SIG-M5 (cell line): ENCODE measurements at places on chromosomes 7 and 10.

DNA sequence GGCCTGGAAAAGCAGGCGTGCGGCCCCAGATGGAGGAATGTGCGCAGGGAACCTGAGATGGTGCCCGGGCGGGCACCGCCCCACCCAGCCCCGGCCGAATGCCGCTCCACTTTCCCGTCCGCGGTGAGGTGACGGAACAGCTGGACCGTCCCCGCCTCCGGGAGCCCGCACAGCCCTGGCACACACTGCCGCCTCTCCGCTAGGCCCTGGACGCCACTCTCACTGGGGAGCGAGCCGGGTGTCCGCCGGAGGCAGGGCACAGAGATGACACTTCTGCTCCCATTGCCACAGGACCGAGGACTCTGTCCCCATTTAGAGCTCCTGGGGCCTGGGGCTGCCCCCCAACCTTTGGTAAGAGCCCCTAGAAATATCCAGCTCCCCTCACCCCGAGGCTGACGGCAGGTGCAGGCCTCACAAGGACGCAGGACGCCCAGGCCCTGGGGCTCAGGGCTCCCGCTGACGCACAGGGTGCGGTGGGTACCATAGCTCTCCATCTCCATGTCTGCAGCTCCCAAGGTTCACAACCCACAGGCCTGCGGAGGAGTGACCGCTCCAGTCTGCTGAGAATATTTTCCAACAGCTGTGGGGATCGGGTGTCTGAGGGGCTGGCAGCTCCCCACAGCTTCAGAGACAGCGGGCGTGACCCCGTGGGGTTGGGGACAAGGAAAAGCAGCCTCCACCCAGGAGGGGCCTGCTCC, 52.2 kb upstream of the PDGFA start:
- DNase-seq: no peak

DNA sequence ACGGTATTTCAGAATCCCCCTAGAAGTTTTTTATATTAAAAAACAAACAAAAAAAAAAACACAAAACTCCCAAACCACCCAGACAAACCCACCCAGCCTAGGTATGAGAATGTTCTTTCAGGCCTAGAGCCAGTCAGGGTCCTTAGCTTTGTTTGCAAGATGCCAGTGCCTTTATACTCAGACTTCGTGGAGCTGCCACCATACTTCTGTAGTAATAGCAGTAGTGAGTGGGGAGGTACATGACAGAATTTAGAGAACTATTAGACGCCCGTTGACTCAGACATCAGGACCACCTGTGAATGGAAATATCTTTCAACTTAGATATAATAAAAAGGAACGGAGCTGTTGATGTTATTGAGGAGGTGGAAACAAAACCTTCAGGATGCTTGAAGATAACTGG, 138.2 kb upstream of the MKLN1 start:
- no peak for DNase-seq

DNA sequence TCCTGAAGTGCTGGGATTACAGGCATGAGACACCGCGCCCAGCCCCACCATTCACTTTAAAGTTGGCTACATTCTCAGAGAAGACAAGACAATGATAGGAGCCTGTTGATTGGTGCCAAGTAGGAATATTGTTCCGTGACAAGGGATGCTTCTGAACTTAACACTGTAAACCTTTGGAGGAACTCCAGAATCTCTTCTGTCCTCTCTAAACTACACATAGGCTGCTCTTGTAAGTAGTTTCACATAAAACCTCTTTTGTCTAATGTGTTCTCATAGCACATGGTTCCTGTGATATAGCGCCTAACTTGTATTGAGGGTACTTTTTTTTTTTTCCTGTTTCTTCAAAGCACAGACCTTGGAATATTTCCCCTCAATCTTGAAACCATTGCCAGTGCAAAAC, 3.6 kb upstream of the COPG2 start:
- no peak for DNase-seq

DNA sequence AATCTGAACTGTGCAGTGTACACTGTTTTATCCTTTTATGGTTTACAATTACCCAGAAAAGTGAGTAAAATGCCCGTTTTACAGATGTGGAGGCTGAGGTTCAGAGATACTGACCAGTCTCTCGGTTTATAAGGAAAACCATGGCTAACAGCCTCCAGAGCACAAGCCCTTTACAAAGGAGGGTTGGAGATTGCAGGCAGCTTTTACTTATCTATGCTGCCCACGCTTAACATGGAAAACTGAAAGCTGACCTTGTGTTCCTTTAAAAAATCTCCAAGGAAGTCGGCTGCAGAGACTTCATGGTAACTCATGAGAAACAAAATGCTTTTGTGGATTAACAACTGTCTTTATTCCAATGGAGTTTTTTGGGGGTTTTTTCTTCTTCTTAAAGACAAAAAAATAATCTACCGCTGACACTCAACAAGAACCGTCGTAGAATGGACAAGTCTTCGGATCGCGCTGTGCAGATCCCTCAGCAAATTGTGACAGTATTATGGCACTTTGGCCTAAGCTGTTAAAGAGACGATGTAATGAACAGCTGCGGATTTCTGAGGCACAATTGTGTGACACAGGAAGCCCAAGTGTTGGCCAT, 654 bp upstream of the SLF2 start:
- no peak for DNase-seq

DNA sequence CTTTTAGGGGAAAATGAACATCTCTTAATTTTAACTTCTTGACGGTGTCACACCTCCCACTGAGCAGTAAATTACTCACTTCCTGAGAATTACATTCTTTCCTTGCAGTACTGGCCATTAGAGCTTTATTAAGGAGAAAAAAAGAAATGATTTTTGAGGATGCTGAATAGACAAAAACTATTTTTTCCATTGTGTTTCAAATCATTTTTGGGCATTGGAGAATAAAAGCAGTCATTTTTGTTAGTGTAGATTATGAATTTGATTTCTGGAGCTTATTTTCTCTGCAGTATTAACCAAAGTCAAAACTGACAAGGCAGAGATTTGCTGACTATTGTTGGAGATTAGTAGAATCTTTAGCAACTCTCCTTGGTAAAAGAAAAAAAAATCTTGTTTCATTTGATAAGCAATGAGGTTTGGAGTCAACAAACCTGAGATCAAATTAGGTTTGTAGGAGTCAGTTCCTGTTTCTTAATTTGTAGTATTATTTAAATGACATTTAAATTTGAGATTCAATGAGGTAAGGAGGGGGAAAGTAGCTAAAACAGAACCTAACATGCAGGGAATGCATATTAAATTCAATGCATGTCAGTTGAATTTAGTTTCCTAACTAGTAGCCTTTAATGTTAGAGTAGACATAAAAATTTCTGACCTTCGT, 70.6 kb downstream of the AP3M1 start:
- DNase-seq: no peak

DNA sequence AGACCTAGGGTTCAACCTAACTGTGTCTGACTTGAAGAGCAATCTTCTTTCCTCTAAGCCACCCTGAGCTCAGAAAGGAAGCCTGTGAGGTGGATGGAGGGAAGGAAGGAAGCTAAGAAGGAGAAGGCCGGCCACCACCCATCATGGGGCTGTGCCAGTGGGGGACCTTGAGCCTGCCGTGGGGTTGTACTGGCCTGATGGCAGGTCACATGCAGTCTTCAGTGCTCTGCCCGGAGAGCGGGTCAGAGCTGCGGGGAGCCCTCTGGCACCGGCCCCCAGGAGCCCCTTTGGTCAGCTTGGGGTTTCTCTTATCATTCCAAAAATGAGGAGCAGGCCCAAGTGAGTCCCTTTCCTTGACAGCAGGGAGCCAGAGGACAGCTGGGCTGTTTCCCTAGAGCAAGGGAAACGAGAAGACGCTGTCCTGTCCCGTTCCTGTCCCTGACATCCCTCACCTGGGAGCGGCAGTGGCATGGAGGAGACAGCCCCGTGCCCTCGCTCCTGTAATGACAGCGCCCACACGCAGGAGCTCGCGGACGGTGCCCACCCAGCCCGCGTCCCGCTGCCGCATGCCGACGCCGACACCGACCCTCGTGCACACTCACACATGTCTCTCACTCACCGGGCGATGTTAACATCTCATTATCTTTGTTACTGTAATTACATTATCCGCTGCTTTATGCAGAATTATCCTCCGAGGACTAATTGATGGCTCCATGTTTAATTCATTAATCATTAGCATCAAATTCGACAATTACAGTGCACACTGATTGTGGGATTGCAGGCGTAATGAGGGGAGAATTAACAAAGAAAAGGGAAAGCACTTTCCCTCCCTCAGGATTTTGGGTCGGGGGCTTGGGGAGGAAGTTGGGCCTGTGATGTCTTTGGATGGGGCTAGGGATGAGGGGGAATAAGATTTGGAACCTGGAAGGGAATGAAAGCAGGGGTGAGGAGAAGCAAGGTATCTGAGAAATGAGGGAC, 31.3 kb downstream of the GBX1 start:
- DNase-seq: no peak

- DNase-seq: no peak
Measured at GRCh38 chr7:51128545-51129435, 187.8 kb downstream of the COBL start.

GRCh38 chr10:83917537-83918506, 221.5 kb upstream of the GHITM start:
- no peak for DNase-seq

DNA sequence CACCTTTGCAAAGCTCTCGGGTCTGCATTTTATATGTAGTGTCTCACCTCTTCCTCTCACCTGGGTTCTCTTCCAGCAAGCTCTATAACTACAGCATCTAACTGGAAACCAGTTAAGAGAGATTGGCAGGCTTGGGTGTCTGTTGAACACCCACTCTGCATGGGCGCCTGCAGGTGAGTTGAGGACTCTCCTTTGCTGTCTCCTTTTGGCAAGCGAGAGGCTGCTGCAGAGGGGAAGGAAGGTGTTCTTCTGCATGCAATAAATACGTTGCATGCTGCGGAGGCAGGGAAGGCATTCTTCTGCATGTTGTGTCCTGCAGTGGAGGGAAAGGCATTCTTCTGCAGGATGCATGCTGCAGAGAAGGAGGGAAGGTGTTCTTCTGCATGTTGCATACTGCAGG, 81.4 kb upstream of the ADAM12 start:
- DNase-seq: no peak

DNA sequence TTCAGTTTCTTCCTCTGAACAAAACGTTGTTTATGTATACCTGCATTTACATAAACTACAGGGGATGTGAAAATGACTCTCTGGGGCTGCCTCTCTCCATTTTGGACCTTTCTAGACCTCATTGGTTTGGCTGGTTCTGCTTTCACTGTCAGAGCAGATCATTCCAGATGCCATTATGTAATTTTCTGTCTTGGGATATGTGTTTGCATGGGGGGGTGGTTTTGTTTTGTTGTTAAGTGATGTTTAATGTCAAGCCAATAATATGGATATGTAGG, 172.4 kb downstream of the LRRC4 start:
- DNase-seq: no peak

DNA sequence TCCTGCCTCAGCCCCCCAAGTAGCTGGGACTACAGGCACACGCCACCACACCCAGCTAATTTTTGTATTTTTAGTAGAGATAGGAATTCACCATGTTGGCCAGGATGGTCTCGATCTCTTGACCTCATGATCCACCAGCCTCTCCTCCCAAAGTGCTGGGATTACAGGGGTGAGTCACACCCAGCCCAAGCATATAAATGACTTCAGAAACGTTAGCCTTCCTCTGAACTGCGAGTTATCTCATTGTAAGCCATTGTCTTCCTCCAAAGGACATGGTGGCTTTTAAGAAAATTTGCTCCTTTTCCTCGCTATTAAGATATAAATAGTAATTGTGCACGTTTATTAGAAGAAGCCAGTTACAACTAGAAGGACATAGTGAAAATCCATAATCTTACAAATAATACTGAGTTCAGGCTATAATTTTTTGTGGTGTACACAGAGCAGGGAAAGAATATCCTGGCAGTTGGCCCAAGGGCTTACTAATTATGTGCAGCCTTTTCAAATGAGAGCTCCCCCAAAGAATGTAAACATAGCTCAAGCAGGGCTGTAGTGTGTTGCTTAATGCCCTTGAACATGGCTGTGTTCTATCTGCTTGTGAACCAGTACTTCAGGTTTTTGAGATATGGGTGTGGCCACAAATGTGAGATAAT, 495.8 kb downstream of the PARD3 start:
- DNase-seq: no peak

DNA sequence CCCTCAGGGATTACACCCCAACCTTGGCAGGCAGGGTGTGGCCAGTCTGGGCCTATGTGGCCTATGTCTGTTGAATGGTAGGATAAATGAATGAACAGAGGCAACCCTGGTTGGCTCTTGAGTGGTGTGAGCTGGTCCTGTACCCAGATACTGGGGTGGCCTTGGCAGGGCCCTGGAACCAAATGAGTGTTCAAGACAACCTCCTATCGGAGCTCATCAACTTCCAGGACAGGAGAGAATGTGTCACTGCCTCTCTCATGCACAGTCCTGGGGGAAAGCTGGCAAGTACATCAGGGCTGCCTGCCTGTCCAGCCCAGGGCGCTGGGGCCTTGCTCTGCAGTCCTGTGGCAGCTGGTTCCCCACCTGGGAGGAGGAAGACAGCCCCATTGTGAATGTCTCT, 271.6 kb downstream of the CALN1 start:
- no peak for DNase-seq

GRCh38 chr7:107234436-107234835, 65.6 kb downstream of the HBP1 start:
- no peak for DNase-seq

DNA sequence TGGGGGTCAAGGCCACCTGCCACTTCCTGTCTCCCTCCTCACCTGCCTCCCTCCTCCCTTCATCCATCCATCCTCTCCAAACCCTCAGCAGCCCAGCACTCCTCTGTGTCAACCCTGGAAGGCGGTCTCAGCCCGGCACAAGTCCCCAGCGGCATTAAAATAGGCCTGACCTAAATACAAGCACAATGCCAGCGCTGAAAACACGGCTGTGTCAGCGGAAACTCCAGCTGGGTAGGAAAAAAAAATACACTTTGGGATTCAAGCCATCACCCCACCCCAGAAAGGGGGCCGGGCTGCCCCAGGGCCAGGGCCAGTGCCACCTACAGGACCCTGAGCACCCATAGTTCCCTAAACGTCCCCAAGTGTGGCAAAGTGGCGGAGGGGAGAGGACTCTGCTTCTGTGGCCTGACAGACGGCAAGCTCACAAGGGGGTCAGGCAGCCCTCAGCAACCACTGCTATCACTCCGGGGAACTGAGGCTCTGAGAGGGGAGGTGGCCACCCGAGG, 22.7 kb upstream of the GTF2IRD1 start:
- no peak for DNase-seq

GRCh38 chr7:36303202-36304098, 86.2 kb upstream of the ANLN start:
- no peak for DNase-seq

DNA sequence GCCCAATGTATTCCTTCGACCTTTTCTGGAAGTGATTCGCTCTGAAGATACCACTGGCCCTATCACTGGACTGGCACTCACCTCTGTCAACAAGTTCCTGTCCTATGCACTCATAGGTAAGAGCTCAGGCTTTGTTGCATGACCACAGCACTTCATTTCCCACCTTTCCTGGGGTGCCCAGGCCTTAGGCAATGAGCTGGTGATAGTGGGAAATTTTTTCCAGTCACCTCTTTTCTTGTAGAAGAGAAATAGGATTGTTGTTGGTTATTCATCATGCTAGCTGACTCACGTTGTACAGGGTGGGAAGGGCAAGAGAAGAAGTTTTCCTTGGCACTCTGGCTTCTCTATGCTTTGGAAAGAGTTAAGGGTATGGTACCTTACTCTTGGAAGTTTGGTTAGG, 51.4 kb upstream of the NFKB2 start:
- no peak for DNase-seq
